ENCODE measurements at places on chromosomes 3 and 15. TPM values are rescaled to one million over a fixed set of nuclear protein-coding genes. Genes with fewer than 3 reads are reported as not detected.

DNA sequence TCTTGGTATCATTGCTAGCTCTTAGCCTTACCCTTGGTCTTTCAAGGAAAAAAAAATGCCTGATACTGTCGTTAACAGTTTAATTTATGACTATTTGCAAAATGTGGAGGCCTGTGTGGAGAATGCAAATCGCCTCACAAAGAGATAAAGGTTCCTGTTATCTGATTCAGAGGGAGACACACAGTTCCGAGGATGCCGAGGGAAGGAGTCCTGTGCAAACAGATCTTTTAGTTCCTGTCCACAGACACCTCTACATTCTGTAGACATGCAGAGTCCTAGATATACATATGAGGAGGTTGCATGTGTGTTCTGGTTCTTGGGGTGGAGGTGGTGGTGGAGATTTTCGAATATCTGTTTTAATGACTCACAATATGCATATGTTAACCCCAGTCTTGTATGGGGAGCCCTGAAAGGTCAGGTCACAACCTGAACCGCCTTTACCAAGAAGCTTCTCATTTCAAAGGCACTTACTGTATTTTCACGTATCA is 5.7 kb downstream of the NR2F2 start:
- peak overlapping the region; percentile 61 for H3K4me3 ChIP-seq
- H3K27ac ChIP-seq: peak overlapping the region; percentile 29
- no peaks in the 10 kb centered on the region for H3K36me3 ChIP-seq
- DNase-seq: no peak
- peaks cover 34% of the 10 kb centered on the region for H3K4me1 ChIP-seq

DNA sequence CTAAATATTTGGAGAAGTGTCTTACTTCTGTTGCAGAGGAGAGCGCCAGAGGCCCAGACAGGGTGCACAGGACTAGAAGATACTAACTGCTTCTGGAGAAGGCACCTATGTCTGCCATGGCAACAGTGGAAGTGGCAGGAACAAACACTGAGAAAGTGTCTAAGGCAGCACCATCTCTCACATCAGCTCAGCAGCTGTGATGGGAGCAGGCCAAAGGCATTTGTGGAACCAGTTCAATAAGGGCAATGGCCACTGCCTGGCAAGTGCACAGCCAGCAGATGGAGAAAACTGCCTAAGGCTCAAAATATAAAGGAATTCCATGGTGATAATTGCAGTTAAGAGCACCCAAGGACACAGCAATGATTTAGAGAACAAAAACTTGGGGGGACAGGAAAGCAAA is 563.0 kb upstream of the CCDC54 start:
- no peaks in the 10 kb centered on the region for H3K36me3 ChIP-seq
- no peaks in the 10 kb centered on the region for H3K27me3 ChIP-seq
- H3K27ac ChIP-seq: no peak overlapping the region
- H3K4me1 ChIP-seq: no peaks in the 10 kb centered on the region

DNA sequence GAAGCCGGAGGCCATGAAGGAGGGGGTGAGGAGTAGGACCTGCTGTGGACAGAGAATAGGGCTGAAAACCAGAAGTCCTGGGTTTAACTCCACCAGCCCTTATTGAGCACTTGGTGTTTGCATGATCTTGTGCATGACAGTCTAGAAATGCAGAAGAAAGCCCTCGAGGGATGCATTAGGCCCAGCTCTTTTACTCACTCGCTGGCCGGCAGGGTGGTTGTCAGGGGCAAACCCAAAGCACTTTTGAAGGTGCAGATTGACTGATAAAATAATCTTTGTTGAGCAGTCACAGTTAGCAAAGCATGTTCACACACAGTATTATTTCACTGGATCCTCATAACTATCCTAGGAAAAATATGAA is 55.3 kb downstream of the CORO2B start:
- H3K27me3 ChIP-seq: no peaks in the 10 kb centered on the region
- no peaks in the 10 kb centered on the region for H3K36me3 ChIP-seq
- peaks cover 4% of the 10 kb centered on the region for H3K4me1 ChIP-seq
- H3K27ac ChIP-seq: no peak overlapping the region

DNA sequence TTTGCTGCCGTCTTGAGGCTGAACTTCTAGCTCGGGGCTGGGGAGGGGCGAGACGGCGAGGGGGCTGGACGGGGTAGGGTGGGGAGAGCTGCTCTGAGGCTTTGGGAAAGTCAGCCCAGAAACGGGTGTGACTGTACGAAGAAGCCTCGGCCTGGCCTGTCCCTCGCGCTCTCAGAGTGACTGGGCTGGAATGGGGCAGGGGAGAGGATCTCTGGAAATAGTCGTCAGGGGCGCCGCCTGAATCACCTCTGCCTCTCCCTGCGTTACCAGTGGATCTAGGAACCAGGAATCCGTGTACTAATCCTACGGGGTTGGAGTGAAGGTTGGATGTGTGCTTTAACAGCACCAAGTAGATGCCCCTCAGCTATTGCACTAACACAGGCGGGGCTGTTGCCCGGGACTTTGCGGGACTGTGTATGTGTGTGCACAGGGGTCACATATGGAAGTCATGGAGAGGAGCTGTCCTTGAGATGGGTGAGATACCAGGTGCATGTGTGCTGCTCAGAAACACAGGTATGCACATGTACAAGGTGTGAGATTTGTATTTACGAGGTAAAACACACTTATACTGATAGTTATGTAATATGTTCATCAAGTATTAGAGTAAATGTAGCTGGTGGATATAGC is 591 bp downstream of the FOXL2NB start:
- no peak for DNase-seq
- no peaks in the 10 kb centered on the region for H3K36me3 ChIP-seq
- peaks cover 97% of the 10 kb centered on the region for H3K27me3 ChIP-seq
- H3K4me1 ChIP-seq: peaks cover 35% of the 10 kb centered on the region
- no peak overlapping the region for H3K4me3 ChIP-seq
- no peak overlapping the region for H3K27ac ChIP-seq

REC114 gene
- total RNA-seq: not detected

DNA sequence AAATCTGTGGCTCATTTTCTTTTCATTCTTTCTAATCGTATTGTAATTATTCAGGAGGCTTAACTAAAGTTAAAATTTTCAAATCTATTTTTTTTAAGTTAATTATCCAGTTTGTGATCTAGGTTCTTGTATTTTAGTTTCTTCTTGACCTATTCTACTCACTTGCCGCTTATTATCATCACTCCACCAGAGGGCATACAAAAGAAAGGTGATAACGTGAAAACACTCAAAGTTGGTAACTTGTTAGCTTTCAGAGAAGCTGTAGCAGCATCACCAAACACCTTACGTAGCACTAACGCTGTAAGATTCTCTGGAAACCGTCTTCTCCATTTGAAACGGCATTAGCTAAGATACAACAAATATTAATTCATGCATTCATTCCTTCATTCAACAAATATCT is 4.8 kb downstream of the GNB4 start:
- DNase-seq: peak; percentile 28
- no peaks in the 10 kb centered on the region for H3K27me3 ChIP-seq
- no peak overlapping the region for H3K27ac ChIP-seq
- H3K36me3 ChIP-seq: no peaks in the 10 kb centered on the region

- no peak for DNase-seq
- H3K27ac ChIP-seq: no peak overlapping the region
- H3K27me3 ChIP-seq: peaks cover 15% of the 10 kb centered on the region
- no peak overlapping the region for H3K4me3 ChIP-seq
Observed at GRCh38 chr15:28888900-28889299, 3.1 kb downstream of the APBA2 start.

GRCh38 chr3:45759851-45760250 is 36.5 kb downstream of the SLC6A20 start:
- H3K27ac ChIP-seq: no peak overlapping the region
- no peak for DNase-seq
- no peaks in the 10 kb centered on the region for H3K4me1 ChIP-seq
- H3K27me3 ChIP-seq: no peaks in the 10 kb centered on the region

GRCh38 chr3:13542142-13542541 is 6.8 kb upstream of the FBLN2 start:
- no peaks in the 10 kb centered on the region for H3K36me3 ChIP-seq
- H3K27ac ChIP-seq: no peak overlapping the region
- no peaks in the 10 kb centered on the region for H3K27me3 ChIP-seq
- no peak overlapping the region for H3K4me3 ChIP-seq

GRCh38 chr3:134937256-134938028 is 142.4 kb downstream of the EPHB1 start:
- no peak overlapping the region for H3K4me3 ChIP-seq

DNA sequence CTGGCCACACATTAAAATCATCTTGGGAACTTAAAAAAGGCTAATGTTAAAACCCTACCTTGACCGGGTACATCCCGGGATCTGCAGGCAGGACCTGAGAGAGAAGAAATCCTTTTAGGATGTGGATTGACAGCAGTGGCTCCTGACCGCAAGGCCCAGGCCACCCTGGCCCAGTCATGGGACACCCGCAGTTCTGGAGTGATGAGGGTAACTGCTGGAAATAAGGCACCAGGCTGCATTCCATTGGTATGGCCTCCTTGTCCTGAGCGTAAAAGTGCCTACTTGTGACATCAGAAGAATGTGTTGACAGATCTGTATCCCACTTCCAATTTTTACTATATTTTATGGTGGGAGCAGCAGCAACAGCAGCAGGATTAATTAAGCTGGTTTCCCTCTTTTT is 63.4 kb upstream of the GSK3B start:
- no peaks in the 10 kb centered on the region for H3K36me3 ChIP-seq
- no peak for DNase-seq
- H3K4me1 ChIP-seq: peaks cover 9% of the 10 kb centered on the region
- H3K27me3 ChIP-seq: no peaks in the 10 kb centered on the region

DNA sequence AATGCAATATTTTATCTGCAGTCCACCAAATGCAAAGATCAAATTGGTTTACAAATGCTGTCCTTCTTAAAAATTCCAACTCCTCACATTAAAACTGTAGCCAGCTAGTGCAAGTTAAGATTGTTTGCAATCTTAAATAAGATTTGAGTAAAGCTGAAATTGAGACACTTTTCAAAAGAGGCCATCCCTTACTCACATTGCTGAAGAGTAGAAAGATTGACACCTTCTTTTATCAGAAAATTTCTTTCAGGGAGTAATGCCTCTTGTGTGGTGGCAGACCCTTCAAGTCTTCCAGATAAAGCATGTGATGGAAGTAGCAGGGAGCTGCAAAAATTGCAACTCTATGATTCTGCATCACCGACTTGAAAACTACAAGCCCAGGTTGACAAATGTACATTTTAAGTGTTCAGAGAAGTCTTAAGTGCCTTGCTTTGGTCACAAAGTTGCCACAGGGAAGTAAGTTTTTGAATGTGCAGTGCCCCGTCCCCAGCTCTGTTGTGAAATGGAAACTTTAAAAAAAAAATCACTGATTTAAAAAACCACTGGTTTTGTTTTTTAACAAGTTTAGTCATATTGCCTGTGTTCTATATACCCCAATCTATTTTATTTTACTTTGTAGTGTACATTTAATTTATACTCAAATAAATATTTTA is 12.6 kb downstream of the CD86 start:
- H3K36me3 ChIP-seq: no peaks in the 10 kb centered on the region
- DNase-seq: no peak

GRCh38 chr15:91947683-91948608 is 94.4 kb downstream of the SLCO3A1 start:
- no peaks in the 10 kb centered on the region for H3K36me3 ChIP-seq
- no peak for DNase-seq
- no peaks in the 10 kb centered on the region for H3K27me3 ChIP-seq
- H3K4me1 ChIP-seq: peaks cover 10% of the 10 kb centered on the region

DNA sequence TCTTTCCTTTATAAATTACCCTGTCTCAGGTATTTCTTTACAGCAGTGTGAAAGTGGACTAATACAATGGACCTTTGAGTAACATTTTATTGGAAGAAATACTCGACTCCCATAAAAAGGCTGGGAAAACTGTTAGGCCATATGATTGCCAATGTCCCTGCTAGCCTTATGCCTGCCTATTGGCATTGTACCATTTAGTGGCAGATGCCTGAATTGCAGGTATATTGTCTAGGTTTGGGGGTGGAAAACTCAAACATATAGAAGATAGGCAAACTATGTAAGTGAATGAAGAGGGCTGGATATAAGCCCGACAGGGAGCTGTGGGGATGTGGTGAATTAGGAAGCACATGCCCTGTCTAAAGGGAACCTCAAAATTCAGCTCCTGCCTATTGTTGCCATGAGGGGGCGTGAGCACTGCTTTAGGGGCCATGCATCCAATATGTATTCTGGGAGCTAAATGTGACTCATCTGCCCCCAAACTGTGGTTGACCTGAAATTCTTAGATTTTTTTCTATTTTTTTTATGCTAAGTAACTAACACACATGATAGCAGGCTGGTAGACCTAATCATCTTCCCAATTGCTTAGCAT is 65.2 kb upstream of the TRA2B start:
- no peak overlapping the region for H3K27ac ChIP-seq
- H3K27me3 ChIP-seq: no peaks in the 10 kb centered on the region
- no peak overlapping the region for H3K4me3 ChIP-seq
- no peaks in the 10 kb centered on the region for H3K4me1 ChIP-seq
- no peaks in the 10 kb centered on the region for H3K36me3 ChIP-seq

- no peaks in the 10 kb centered on the region for H3K4me1 ChIP-seq
- no peak overlapping the region for H3K4me3 ChIP-seq
- no peak overlapping the region for H3K27ac ChIP-seq
- H3K27me3 ChIP-seq: peaks cover 7% of the 10 kb centered on the region
Observed at GRCh38 chr3:135766115-135766514, 199.4 kb upstream of the PPP2R3A start.

DNA sequence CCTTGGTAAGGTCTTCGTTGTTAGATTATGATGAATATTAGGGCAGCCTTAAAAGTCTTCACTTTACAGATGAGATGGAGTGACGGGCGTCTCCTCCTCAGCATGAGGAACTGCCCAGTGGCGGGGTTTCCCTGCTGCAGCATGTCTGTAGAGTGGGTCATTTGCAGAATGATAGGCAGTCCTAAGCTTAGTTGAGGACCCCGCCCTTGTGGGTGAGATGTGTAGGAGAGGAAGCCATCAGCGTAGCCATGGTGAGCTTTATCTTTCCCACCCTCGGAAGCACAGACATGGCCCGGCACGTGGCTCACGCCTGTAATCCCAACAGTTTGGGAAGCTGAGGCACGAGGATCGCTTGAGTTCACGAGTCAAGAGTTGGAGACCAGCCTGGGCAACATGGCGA is 877 bp downstream of the NIT2 start:
- peak overlapping the region; percentile 86 for H3K27ac ChIP-seq
- H3K4me3 ChIP-seq: peak overlapping the region; percentile 40
- H3K4me1 ChIP-seq: peaks cover 16% of the 10 kb centered on the region
- H3K36me3 ChIP-seq: no peaks in the 10 kb centered on the region
- DNase-seq: peak; percentile 29

- no peaks in the 10 kb centered on the region for H3K27me3 ChIP-seq
- no peaks in the 10 kb centered on the region for H3K36me3 ChIP-seq
- H3K4me3 ChIP-seq: no peak overlapping the region
Observed at GRCh38 chr3:149678351-149678950, 20.6 kb upstream of the WWTR1 start.

CNTN4 gene
- 35.2 TPM for total RNA-seq
